OCI-LY7 (cell line): ENCODE measurements at places on chromosomes 2 and 18.

DNA sequence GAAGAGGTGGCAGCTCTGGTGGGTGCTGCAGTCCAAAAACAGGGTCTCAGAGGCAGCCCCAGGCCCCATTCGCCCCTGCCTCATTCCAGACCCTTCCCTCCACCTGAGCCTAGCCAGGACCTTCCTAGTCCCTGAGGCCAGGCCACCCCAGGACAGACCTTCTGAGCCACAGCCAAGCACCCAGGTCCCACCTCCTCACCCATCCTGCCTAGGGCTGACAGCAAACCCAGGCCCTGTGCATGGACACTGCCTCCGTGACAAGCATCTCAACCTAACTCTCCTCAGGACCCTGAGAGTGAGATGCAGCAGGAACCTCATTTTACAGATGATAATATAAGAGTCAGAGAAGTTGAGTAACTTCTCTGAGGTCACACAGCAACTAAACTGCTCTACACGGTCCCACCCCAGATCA, 15.5 kb downstream of the ADRA2B start:
- no peak for DNase-seq

GRCh38 chr2:105768961-105769452, 24.3 kb downstream of the NCK2 start:
- DNase-seq = peak; percentile 41

- DNase-seq = no peak
These were observed 9.9 kb downstream of the MYT1L start for GRCh38 chr2:2321200-2321540.

DNA sequence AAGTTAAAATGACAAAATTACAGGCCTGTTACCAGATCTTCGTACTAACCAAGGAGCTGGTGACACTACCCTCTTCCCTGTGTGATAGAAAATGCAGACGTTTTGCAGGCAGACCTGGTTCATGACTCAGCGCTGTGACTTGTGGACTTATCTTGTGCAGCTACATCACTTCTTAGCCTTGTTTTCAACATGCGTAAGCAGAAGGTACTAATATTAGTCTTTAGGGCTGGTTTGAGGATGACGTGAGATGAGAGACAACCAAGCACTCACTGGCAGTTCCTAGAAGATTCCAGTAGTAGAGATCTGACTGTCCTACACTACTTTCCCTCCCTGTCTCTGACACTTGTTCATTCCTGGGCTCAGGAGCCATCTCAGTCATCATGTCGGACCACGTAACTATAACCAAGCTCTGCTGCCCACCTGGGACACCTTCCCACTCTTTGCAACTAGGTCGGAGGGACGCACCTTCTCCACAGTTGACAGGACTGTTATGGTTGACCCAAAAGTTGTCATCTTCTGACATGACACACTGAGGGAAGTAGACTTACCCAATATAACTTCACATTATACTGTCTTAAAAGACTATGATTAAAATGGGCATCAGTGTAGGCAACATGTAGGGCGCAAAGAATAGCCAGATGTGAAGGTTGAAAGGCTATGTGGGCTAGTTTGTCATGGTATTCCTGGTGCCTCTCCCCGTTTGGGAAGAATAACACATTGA, 64.8 kb downstream of the TNFRSF11A start:
- no peak for DNase-seq

DNA sequence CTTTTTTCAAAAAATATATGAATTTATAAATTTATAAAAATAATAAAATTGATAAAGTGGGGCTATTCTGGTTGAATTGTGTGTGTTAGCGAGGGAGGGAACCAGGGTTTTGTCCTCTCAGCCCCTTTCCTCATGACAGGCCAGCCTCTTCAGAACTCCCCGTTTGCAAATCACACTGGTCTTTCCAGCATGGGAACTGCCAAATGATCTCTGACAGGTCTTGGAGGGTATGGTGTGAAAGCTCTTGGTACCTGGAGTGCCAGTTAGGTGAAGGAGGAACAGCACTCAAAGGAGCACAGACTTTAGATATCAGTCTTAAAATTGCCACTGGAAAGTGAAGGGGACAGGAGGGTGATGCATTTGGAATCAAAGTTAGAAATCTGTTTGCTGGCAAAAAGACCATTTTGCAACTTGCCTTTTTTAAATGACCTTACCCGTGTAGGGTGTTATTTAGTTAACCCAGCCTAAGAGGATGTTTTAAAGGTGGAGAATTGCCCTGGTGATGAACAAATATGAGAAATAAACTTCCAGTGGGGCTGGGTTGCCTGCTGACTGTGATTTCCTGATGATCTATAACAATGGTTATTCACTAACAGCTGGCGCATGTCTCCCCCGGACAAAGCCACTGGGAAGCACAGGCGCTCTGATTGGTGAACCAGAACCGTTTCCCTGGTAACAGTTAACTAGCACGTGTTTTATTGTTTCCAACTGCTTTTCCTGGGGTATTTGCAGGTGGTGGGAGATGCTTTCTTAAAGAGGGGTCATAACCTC, 85.3 kb upstream of the EFEMP1 start:
- DNase-seq = peak; percentile 31

DNA sequence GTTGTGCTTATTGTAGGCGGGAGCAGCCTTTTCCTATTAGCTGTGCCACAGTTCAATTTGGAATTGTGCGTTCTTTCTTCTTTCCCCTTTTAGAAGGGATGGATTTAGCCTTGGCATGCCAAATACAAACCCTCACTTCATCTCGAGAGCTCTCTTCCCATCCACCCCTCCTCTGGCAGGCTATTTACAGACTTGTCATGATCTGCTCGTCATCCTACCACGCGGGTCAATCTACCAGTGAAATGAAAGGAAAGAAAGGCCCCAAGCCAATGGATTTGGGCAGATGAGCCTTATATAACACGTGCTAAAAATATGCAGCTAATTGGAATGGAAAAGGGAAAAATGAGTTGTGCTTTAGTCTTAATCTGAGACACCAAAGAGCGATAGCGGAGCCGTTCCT, 277.5 kb downstream of the PRKCE start:
- no peak for DNase-seq

DNA sequence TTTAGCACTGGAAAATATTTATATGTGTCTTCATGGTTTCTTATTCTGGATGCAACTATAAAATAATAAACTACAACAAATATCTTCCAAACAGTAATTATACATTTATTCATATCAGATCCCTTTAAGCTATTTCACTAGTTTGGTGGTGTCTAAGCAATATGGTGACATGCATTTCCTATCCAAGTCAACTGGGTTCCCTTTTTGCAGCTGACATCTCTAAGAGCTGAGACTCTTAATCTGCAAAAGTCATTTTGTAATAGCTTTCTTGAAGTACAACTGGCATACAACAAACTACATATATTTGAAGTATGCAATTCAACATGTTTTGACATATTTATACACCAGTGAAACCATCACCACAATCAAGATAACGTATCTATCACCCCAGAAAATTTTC, 59.9 kb upstream of the SLC1A4 start:
- no peak for DNase-seq

- no peak for DNase-seq
These were observed 117.4 kb upstream of the NABP1 start for GRCh38 chr2:191560411-191560980.

- no peak for DNase-seq
These were observed 1.8 kb downstream of the RNF138 start for GRCh38 chr18:32093523-32093922.

DNA sequence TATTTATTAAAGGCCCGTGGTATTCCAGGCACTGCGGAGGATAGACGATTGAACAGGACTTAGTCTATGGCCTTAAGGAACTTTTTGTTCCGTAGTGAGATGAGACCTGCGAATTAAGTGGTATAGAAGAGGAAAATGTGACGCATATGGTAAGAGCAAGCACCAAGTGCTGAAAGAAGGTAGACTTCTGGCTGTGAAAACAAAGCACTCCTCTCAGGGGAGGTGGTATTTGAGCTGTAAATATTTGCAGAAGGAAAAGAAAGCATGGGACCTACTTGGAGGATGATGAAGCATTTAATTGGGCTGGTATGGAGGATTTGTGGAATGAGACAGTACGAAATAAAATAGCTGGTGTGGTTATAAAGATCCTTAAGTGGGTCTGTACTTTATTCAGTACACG, 62.5 kb downstream of the GPR39 start:
- no peak for DNase-seq

DNA sequence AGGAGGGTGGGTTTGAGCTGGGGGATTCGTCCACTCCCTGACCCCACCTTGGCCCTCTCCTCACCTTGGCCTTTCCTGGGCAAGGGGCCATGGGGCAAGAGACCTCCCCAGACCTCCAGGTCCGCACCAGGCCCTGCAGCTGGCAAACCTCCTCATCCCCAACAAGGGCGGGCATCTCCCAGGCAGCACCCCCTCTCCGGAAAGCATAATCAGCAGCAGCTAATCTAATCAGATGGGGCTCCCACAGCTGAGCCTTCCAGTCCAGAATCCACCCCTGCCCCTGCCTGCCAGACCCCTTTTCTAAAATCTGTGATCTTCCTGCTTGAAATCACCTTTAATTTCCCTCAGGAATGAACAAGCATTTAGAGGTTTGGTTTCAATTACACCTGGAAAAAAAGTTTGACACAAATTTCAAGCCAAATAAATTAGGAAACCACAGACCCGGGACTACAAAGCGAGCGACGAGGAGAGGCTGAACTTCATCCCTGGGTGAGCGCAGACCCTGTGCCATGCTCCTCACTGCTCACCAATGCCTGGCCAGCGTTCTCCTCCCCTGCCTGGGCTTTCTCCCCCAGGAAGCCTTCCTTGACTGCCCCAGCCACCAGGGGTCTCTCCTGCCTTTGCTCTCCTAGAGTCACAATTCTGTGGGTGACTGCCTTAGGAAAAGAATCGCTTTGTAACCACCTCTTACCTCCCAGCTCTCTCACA, 143.0 kb upstream of the MYCN start:
- peak; percentile 6 for DNase-seq

DNA sequence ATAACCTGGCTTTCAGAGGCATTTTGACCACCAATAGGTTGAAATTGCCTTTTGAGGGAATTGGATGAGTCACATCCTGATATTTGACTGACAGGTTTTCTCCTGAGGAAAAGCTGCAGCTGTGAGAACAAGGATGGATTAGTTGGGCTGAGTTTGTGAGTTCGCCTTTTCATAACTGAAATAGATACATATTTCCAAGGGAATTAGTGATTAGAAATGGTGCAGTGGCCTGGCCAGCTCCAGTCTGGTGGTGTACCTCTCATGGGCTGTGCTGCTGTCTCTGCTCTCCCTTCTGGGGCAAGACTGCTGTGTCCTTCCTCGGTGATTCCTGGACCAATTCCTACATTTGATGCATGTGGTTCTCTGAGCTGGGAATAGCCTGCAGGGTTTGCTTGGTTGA, 341.3 kb downstream of the TSN start:
- no peak for DNase-seq

DNA sequence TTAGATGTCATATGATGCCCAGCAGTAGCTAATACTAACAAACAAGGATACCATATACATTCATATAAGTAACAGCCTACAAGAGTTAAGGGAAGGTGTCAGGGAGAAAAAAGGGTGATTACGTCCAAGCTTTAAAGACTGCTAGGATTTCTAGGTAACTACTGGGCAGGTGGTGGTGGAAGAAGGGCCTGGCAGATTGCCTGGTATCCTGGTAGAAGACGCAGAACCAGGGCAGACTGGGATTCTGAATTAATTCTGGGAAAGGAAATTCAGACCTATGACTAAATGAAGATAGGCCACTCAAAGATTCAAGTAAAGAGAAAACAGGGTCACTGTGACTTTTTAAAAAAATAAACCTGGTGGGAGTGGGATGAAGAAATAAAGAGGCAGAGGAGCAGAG, 31.9 kb downstream of the NDUFA10 start:
- DNase-seq = no peak

GRCh38 chr2:68764806-68765311, 30.2 kb downstream of the ARHGAP25 start:
- DNase-seq = no peak

GRCh38 chr2:164964700-164965099, 9.4 kb upstream of the SLC38A11 start:
- DNase-seq = no peak

DNA sequence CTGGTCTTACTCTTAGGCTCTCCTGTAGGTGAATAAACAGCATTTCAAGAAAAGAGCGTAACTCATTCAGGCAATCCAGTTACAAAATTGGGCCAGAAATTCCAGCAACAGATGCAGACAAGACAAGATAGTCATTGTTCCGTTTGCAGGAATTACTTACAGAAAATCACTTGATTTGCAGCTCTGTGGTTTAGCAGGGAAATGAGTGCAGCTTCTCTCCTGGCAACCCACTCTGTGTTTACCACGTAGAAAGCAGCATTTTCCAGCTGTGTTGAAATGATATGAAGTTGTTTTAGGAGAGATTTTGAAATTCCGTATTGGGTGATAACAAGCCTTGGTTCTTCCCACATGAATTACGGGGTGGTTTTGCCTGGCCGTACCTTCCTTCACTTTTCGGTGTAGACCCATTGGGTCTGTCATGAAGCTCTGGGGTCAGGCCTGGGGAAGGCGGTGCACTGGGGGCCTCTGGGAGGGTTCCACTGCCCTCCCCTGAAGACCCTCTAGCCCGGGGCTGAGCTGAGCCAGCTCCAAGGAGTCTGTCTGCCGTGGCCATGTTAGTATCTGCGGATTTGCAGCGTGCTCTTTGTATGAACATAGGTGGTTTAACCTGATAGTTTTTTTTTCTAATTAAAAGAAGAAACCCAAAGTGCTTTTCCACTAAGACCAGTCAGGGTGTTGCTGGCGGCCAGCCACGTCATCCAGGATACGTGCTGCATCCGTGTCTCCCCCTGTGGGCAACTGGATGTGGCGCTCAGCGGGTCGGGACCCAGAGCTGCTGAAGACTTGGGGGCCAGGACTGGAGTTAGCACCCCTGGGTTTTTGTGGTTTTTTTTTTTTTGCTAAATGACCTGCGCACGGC, 58.9 kb upstream of the KCNG2 start:
- DNase-seq = no peak

DNA sequence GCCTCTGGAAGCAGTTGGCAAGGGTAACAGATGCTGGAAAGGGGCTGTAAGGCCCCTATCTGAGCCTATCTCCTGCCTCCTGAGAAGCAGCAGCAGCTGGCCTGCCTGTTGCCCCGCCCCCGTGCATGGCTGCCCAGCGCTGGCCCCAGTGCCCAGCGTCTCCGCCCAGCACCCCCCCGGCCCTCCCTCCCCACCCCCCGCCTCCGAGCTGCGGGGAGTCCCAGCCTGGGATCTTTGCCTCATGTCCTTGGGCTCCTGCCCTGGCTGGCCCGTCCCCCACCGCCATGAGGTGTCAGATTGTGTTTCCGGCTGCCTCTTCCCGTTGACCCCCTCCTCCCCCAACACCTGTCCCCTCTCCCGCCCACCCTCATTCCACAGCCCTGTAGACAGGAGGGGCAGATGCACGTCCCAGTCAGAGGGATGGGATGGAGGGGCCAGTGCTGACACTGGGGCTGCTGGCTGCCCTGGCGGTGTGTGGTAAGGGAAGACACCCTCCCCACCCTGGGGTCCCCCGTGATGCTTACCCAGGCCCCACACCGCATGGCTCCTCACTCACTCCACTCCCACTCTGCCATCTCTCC, at the start of gene CHRND:
CHRND (plus strand) TSS at position 370 of the 581 bp plus-strand sequence; CDS start at position 426, 56 bp downstream.
- no peak for DNase-seq

- DNase-seq = no peak
These were observed 47.8 kb upstream of the C2orf74 start for GRCh38 chr2:61114147-61114546.

GRCh38 chr2:218398437-218399390, 954 bp upstream of the CTDSP1 start:
- DNase-seq = peak; percentile 86

GRCh38 chr2:21676676-21677075, 552.9 kb downstream of the TDRD15 start:
- DNase-seq = no peak

- DNase-seq = peak; percentile 65
These were observed 36.8 kb upstream of the ERCC3 start for GRCh38 chr2:127330753-127331152.

- DNase-seq = no peak
These were observed 3.7 kb upstream of the TMEM214 start for GRCh38 chr2:27029051-27029450.
